Ovary (tissue), 10 donors: ENCODE measurements at places on chromosomes 16 and 17.

GRCh38 chr17:51142597-51142996 lies 10.8 kb upstream of the NME1 start:
- DNase-seq, result no peak

GRCh38 chr17:40817103-40817682 lies 5.2 kb downstream of the KRT10 start:
- no peak for DNase-seq

GRCh38 chr16:12780467-12780866 lies 23.2 kb downstream of the CPPED1 start:
- DNase-seq, result no peak

- no peak for DNase-seq
Measured at GRCh38 chr17:43768943-43769342, 9.8 kb downstream of the DUSP3 start.

DNA sequence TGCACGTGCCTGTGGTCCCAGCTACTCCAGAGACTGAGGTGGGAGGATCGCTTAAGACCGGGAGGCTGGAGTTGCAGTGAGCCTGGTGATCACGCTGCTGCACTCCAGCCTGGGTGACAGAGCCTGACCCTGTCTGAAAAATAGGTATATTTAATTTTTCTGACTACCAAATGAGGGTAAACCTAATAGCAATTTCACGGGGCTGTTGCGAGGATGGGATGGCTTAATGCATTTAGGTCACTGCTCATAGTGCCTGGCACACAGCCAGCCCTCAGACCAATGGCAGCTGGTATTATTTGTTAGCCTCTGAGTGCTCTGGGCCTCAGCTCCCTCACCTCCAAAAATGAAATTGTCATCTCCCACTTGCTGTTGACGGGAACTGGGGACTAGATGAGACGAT lies 5.9 kb upstream of the CDIP1 start:
- no peak for DNase-seq
